ENCODE measurements at places on chromosomes 3 and 15. TPM values are rescaled to one million over a fixed set of nuclear protein-coding genes. Genes with fewer than 3 reads are reported as not detected.

Gene UNC45A
- 63.1 TPM for total RNA-seq

Gene DPPA4
- total RNA-seq: not detected

Gene RTP3
- total RNA-seq: not detected

Gene IGSF11
- total RNA-seq: not detected

Gene UBAP1L
- total RNA-seq: 3.5 TPM

Gene MYZAP
- total RNA-seq: 1.3 TPM

Gene SLC6A11
- total RNA-seq: 1.5 TPM

Gene STX19
- not detected for total RNA-seq

Gene MUC4
- not detected for total RNA-seq

Gene NANOGP8
- 0.75 TPM for total RNA-seq

Gene UBE2E2
- total RNA-seq: 69.4 TPM

Gene AADACL2
- total RNA-seq: not detected

Gene ARGFX
- not detected for total RNA-seq

Gene CHRNA7
- total RNA-seq: 0.23 TPM

Gene CCDC33
- total RNA-seq: not detected

Gene IL17RD
- 1.2 TPM for total RNA-seq

GRCh38 chr15:97761110-97761509, 199.4 kb upstream of the ARRDC4 start:
- DNase-seq: no peak

DNA sequence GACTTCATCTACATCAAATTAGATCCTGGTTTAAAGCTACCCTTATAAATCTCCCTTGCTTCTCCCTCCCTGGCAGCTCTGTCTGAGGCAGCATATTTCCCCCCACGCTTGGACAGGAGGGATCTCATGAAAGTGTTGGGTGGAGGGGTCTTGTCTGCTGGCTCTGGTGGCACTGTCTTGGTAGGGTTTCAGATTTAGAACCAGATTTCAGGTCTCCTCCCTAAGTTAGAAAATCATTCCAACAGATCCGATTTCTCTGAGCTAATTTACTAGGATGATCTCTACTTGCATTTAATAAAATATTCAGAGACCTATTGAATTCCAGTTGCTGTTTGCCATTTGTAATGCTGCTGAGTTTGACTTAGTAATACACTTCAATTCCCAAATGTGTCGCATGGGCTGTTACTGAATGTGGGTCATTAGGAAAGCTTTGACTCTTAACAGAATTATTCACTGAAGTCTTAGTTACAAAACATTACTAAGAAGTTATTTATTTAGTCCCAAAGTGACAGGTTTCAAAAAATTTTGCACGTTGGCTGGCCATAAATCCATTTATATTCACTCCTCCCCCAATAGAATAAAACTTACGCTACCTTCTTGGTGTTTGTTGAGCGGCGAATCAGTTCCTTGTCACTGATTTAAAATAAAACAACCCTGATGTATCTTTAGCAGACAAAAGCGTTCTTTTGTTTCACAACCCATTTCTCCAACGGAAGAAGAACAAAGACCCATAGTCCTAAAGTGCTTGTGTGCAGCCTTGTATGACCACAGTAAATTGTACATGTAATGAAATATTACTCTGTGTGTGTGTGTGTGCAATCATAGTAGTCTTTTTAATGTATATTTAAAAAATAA, 84.5 kb downstream of the TRAK1 start:
- no peak for DNase-seq

DNA sequence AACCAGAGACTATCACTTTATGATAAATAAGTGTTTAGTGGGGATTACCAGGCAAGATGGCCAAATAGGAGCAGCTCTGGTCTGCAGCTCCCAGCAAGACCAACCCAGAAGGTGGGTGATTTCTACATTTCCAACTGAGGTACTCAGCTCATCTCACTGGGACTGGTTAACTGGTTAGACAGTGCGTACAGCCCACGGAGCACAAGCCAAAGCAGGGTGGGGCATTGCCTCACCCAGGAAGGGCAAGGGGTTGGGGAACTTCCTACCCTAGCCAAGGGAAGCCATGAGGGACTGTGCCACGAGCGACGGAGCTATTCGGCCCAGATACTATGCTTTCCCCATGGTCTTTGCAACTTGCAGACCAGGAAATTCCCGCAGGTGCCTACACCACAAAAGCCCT, 171.0 kb downstream of the CTNNB1 start:
- no peak for DNase-seq

GRCh38 chr3:185846037-185846436, 21.2 kb upstream of the IGF2BP2 start:
- DNase-seq: no peak

DNA sequence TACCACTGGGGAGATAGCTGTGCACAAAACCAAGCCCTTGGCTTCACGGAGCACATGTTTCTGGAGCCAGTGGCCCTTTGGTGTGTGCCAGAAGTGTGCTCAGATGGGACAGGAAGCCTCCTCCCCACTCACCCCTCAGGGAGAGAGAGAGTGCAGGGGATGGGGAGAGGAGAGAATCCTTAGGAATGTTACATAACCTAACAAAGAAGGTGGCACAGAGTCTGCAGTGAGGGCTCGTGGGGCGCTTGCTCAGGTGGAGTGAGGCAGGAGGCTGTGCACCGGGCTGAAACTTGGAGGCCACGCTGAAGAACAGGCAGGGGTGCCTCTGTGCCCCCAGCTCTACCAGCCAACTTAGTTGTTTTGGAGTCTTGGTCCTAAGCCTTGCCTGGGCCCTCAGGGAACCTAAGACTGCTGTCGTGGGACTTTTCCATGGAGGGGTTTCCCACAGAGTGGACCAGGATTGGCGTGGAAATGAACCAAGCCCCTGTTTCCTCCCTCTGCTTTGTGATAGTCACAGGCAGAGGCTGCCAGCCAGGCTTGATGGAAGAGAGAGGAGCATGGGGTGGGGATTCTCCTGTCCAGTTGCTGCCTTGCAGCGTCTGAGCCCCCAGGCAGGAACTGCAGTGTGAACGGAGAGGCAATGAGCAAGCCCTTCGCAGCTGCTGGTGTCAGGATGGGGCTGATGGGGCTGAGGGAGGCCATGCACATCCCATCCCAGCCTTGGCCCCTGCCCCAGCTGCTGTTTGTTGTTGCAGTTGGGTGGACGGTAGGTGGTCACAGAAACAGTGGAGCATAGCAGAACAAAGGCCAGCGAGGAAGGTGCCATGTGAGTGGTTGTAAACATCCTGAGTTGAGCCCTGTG, 32.7 kb downstream of the PDIA5 start:
- no peak for DNase-seq

GRCh38 chr15:73118055-73118454, 65.8 kb downstream of the NEO1 start:
- DNase-seq: no peak

DNA sequence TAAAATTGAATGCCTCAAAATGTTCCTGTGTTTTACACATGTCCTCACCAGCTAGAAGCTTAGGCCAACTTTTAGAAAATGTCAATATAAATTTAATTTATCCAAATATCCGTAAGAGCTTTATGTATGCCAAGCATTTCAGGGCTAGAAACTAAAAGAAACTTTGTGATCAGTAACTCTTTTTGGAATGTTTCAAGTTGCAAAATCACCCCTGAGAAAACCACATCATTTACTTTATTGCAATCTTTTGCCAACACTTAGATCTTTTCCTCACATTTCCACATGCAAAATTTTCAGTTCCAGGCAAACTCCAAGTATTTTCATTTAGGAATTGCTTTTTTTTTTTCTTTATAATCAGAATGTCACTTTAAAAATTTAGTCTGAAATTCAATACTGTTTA, 20.1 kb upstream of the IGF1R start:
- DNase-seq: no peak

- no peak for DNase-seq
Measured at GRCh38 chr15:68781217-68781616, 39.5 kb downstream of the ANP32A start.

- no peak for DNase-seq
Measured at GRCh38 chr15:51232581-51232980, 105.8 kb downstream of the CYP19A1 start.

GRCh38 chr3:71559578-71560162, 23.9 kb downstream of the FOXP1 start:
- DNase-seq: no peak

DNA sequence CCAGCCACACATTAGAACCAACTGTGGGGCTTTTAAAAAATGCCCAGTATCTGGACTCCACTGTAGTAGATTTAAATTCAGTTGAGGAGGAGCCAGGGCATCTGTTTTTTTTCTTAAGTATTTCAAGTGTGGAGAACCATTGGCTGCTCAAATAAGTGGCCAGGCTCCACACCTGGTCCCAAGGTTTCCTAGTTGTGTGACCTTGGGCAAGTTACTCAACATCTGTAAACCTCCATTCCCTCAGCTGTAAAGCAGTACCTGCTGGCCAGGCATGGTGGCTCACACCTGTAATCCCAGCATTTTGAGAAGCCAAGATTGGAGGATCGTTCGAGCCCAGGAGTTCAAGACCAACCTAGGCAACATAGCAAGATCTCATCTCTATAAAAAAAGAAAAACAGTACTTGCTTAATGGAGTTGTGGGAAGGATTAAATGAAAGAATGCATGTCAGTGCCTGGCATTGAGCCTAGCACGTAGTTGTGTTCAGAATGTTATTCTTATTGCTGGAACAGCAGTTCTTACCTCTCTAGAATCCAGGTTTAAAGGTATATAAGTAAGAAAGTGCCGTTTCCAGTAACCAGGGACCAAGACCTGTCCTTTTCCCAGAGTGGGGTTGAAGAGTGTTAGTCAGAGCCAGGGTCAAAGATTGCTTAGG, 2.0 kb downstream of the PPP1R14D start:
- DNase-seq: no peak

DNA sequence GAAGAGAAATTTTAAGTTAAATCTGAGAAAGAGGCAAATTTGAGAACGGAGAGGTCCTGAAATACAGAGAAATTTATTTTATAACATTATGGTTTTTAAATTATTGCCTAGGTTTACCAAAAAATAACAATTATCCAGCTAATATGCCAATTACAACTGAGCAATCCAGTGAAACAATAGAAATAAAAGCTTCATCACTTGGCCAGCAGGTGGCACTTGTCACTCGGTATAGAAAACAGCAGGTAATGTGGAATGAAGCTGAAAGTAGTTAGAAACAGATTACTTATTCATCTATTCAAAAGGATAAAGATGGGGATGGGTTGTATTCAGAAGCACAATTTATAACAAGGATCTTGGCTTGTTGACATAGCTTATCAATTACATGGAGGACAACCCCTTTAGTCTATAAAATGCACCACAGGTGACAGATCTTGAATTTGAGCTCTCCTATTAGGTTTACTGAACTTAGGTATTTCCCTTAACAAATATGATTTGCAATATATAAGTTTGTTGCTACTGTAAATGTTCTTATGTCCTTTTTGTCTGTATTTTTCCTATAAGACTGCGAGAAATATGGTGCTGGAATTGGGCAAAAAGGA, 70.1 kb upstream of the GUCA1C start:
- peak; percentile 55 for DNase-seq

DNA sequence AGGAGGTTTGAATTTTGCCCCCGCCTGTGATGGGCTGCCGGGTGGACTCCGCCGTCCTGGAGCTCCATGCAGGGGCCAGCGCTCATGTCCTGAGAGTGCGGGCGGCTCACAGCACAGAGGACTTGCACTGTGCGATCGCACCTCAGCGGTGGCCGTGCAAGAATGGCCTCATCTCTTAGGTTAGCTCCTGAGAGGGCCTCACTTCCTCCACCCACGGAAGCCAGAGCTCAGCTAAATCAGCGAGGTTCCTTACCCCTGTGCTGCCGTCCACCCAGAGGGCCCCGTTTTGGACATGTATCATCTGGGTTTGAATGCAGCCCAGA, 72.0 kb upstream of the PCSK6 start:
- no peak for DNase-seq

DNA sequence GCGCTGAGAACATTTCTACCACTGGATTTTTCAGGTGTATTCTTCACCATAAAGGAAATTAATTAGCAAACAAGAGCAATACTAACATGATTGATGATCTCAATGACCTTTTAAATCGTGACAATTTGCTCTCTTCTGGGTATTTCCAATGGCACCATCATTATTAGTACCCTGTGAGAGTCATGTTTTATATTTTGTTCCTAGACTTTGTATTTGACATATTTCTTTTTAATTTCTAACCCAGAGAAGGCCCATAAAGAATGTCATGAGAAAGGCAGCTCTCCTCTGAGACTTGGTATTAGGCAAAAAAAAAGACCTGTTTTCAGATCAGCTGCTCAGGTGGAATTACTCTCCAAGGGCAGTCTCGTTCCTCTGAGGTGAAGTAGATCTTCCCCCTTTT, 1253.4 kb downstream of the ROBO2 start:
- no peak for DNase-seq

GRCh38 chr15:72198356-72199204, 993 bp upstream of the GRAMD2A start:
- no peak for DNase-seq

GRCh38 chr3:31022716-31023115, 128.3 kb upstream of the GADL1 start:
- DNase-seq: no peak

- no peak for DNase-seq
Measured at GRCh38 chr3:140809316-140809715, 131.5 kb downstream of the TRIM42 start.

DNA sequence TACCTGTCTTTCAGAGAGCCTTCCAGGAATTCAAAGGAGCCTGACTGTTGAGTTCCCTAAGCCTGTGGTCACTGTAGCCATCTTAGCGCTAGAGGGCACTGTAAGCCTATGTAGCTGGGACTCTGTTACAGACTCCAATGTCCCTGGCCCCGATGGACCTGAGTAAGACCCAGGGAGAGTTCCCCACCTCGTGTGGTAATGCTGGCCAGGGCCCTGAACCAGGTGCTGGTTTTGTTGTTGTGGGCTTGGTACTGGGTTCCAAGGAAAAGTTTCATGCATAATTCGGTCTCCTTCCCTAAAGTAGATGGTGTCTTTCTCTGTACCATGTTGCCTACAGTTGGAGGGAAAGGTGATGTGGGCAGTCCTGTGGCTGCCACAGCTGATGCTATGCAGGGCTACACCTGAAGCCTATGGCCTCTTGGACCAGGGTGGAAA, 32.4 kb downstream of the CDAN1 start:
- peak; percentile 83 for DNase-seq

GRCh38 chr3:102687851-102688555, 253.2 kb downstream of the ZPLD1 start:
- DNase-seq: no peak

DNA sequence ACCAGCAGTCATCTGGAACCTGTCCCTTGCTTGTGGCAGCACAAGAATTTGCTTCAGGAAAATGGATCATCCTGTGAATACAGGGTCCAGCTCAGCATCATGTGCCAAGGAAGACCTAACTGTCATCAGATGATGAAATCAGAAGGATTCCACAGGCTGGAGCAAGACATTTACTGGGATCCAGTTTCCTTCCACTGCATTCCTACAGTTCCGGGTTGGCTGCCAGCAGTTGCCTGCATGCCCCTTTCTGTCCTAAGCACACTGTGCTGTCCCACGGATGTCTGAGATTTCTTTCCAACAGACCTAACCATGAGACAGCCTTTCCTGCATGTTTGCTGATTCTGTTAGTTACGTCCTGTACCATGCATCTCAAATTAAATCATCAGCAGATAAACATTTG, 140.7 kb downstream of the IMPG2 start:
- DNase-seq: peak; percentile 21

- peak; percentile 79 for DNase-seq
Measured at GRCh38 chr3:115788921-115789470, 165.7 kb downstream of the GAP43 start.

All from MCF 10A (cell line).